ENCODE measurements at places on chromosomes 7 and 10.

DNA sequence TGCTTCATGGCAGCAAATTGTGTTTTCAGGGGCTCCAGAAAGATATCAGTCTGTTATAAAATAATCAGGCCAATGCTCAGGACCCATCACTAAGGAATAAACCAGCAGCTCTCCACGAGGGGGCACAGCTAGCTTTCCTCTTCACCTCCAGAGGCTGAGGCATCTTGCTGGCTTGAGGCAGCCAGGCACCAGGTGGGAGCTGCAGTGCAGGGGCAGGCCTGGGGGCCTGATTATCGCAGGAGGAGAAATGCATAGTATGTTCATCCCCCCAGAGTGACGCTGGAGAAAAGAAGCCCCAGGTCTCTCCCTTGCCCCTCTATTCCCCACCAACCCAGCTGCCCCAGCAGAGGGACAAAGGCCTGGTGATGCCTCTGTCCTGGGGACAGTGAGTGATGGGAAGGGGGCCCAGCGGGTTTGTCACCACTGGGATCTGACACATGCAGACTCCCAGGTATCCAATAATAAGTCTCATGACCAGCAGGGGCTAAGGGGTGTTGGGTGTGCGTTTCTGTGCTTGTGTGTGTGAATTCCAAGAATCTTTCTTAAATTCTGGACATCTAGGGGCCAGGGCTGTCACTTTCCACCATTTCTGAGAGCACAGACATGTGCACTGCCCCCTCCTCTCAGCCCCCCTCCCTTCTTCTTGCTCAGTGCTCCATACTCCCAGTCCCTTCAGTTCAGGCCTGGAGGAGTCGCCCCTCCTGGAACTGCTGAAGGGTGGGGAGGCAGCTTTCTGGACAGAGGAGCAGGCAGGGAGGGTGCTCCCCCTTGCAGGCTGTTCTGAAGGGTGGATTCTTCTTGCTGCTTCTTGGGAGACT, 128.1 kb upstream of the FAM20C start:
- peak; percentile 64 for DNase-seq

DNA sequence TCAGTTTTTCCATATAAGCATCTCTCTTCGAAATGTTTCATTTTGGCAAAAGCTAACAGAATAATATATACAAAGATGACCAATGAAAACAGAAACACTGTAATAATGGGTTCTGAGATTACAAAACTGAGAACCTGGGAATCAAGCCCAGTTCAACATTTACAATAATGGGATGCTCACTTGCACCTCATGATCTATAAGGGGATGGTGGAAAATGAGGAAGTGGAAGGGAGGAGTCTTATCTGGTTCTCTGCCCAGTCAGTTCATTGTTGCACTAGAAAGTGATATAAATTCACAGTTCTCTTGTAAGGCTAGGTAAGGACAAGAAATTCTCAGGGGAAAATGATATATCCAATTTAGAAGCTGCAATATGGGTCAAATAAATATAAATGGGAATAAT, 31.7 kb upstream of the RHOBTB1 start:
- DNase-seq: no peak

GRCh38 chr10:53570221-53570620, 797.6 kb upstream of the MBL2 start:
- DNase-seq: no peak

GRCh38 chr7:134452991-134453473, 5.9 kb downstream of the AKR1B1 start:
- no peak for DNase-seq

- DNase-seq: peak; percentile 20
Measured at GRCh38 chr7:157423348-157423747, 86.5 kb downstream of the DNAJB6 start.

GRCh38 chr7:15925608-15926007, 239.1 kb upstream of the MEOX2 start:
- DNase-seq: no peak

GRCh38 chr7:151179287-151179860, 7.7 kb downstream of the ASB10 start:
- DNase-seq: no peak

DNA sequence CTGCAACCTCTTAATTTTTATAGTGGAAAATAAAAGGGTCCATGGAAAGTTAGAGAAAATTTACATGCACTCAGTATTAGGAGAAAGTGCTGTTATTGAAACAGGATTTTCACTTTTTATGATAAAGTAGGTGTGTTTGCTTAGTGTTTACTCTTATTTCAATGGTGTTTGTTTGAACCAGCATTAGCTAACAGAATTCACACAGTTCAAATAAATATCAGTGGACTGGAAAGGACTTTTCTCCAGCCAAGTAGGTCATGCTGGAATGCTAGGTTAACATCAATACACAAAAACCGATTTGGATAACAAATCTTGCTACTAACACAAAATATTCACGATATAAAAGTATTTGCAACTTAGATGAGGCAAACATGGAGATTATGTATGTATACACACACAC, 49.4 kb upstream of the BET1 start:
- no peak for DNase-seq

DNA sequence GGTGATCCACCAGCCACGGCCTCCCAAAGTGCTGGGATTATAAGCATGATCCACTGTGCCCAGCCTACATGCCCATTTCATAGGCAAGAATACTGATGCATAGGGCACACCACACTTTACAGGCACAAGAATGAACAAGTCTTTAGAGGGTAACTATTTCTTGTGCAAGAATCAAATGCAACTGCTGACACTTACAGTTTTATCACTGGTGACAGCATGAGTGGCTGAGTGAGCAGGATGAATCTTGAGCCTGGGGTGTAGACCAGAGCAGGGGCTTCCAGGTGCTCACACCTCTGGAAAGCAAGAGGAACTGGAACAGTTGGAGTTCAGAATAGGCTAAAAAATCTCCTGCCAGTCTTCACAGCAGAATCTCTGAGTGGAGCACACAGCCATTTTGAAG, 287.5 kb downstream of the KCNMA1 start:
- no peak for DNase-seq

Measured in fibroblast of lung (primary cell).